ENCODE measurements at places on chromosomes 2 and 18. TPM values are rescaled to one million over a fixed set of nuclear protein-coding genes. Genes with fewer than 3 reads are reported as not detected.

DNA sequence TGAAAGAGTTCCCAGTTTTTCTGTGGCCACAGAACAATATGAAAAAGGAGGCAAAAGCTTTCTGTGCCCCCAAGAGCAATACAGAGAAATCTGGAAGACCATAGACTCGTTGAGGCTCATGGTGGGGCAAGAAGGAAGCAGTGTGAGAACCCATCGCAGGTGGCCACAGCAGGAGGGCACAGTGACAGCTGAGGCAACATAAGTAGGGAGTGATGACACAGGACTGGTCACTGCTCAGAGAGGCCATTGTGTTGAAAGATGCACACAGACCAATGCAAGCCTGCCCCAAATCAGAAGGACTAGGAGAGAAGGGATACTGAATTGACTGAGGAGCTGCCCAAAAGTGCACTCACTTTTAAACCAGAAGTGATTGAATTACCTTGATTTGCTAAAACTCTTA, 483.6 kb downstream of the EPHA4 start:
- no peak for DNase-seq

GRCh38 chr2:144533221-144533620, 13.3 kb upstream of the ZEB2 start:
- DNase-seq = no peak

- no peak for DNase-seq
Measured at GRCh38 chr18:72119082-72119481, 425.1 kb downstream of the CBLN2 start.

- DNase-seq = no peak
Measured at GRCh38 chr2:206392118-206392517, 51.2 kb upstream of the ADAM23 start.

- DNase-seq = no peak
Measured at GRCh38 chr18:48905513-48905912, 45.3 kb downstream of the SMAD7 start.

GRCh38 chr2:217787160-217787877, 215.5 kb downstream of the TNS1 start:
- no peak for DNase-seq

- no peak for DNase-seq
Measured at GRCh38 chr2:99403084-99403483, 65.9 kb downstream of the EIF5B start.

GRCh38 chr2:121489284-121489683, 41.4 kb upstream of the RNU4ATAC start:
- DNase-seq = no peak

- no peak for DNase-seq
Measured at GRCh38 chr2:229798446-229799155, 84.2 kb upstream of the DNER start.

DNA sequence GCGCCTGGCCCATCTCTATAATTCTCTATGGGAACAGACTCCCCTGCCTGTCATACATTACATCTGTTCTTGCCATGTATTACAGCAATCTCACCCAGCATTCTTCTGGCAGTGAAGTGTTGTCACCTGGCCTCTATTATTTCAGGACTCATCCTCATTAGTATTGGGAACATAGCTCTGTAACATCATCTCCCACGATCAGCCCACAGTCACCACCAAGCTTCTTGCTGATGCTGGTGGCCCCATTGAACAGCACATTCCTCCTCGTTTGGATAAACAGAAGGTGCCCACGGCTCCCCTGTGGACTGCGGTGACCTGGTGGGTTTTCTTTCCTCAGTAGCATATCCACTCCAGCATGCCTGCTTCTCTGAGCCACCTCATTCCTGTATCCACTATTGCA, 21.5 kb downstream of the CHCHD5 start:
- DNase-seq = peak; percentile 24

The IL18R1 gene
- total RNA-seq = 1.3 TPM

The STK11IP gene
- total RNA-seq = 20.2 TPM

The LHCGR gene
- 0.24 TPM for total RNA-seq

The SERPINE2 gene
- 91.5 TPM for total RNA-seq

The NEU4 gene
- not detected for total RNA-seq

All from cardiac septum (tissue), 1 donor.